ENCODE measurements at places on chromosomes 2 and 18.
A peak's percentile ranks its signal among the peaks of the same experiment; 100 is the strongest.

- no peak for DNase-seq
Observed at GRCh38 chr2:144554492-144555210, 34.7 kb upstream of the ZEB2 start.

DNA sequence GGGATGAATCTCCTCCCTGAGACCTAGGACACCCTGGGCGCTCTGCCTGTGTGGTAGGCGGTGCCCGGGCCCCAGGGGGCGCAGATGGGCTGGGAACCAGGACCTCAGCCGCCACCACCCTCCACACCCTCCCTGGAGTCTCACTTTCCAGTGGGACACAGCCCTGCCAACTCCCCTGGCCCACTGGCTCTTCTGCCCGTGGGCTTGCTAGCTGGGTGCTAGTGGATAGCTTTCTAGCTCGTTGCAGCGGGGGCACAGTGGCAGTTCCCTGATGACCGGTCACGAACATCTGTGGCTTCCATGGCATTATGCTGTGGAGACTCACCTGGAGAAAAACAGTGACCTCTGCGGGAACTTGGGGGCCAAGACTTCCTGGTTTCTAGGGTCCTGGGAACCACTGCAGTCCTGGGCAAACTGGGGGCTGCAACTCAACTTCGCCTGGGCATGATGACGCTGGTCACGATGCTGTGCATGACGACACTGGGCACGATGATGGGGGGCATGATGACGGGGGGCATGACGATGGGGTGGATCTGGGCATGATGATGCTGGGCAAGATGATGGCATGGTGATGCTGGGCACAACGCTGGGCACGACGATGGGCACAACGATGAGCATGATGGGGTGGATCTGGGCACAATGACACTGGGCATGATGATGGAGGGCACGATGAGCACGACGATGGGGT lies 31.0 kb upstream of the ALLC start:
- DNase-seq = no peak

GRCh38 chr2:42378415-42378814 lies 17.4 kb upstream of the COX7A2L start:
- no peak for DNase-seq

DNA sequence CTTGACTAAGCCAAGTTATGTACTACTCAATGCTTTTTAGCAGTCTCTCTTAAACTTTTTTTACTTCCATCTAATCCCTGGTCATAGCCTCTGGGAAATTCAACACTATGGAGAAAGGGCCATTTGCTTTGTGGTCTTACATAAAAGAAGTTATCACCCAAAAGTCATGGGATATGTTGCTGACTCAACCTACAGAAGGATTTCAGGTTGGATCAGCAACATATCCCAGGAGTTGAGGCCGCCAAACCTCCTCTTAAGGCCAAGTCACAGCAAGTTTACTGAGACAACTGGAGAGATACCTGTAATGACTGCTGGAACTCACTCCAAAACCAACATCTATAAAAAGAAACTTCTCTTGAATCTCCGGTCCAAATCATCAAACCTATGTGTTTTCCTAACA lies 141.1 kb downstream of the IRS1 start:
- DNase-seq = no peak

- no peak for DNase-seq
Observed at GRCh38 chr2:143529118-143529720, 400.0 kb downstream of the ARHGAP15 start.

- DNase-seq = no peak
Observed at GRCh38 chr2:11574176-11575046, 40.6 kb downstream of the GREB1 start.

DNA sequence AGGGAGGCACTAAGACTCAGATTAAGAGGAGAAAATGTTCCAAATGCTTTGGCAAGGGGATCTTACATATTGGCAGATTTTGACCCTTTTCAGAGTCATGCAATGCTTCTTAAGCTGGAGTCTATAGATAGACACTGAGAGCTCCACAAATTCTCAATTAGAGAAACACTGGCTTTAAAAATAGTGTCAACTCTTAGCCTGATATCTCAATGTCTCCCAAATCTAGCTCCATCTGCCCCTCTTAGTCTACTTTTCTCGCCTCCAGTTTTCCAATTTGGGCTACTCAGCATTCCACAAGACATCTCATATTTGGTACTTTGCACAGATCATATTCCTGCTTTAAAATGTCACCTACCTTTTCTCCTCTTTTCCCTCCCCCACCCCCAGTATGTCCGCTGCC lies 232.6 kb downstream of the LRRTM1 start:
- no peak for DNase-seq

- no peak for DNase-seq
Observed at GRCh38 chr2:53903011-53903410, 43.2 kb upstream of the GPR75 start.

GRCh38 chr18:75114231-75114764 lies 94.6 kb downstream of the PTGR3 start:
- DNase-seq = no peak

DNA sequence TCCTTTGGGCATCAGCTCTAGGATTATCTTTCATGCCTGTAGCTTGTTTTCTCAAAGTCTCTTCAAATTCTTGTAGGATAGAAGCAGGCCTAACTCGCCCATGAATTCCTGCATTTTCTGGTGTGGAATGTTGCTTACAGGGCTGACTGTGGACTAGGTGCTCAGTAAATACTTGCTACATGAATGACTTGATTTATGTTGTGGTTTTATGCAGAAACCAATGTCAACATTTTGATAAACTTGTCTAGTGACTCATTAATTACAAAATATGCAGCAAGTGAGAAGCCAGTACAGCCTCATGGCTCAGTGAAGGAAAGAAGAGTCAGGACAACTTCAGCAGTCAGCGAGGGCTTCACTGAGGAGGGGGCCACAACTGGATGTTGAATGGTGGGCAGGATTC lies 110.6 kb upstream of the SIX2 start:
- no peak for DNase-seq

DNA sequence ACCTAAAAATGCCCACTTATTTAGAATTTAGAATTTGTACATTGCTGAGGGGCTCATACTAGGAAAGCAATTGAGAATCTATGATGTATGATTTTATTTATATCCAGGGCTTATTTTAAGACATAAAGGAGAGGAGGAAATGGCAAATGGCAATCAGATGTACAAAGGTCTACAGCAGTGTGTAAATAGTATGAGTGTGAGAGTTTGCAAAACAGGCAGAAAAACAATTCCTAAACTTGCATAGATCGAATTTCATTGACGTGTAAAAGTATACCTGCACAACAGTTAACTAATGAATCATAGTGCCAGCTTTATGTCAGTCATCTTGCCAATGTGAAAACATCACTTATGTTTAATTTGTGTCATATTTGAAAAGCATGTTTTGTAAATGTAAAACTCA lies 718.7 kb upstream of the GCFC2 start:
- no peak for DNase-seq

- no peak for DNase-seq
Observed at GRCh38 chr2:48227617-48228344, 302.2 kb upstream of the STON1 start.

DNA sequence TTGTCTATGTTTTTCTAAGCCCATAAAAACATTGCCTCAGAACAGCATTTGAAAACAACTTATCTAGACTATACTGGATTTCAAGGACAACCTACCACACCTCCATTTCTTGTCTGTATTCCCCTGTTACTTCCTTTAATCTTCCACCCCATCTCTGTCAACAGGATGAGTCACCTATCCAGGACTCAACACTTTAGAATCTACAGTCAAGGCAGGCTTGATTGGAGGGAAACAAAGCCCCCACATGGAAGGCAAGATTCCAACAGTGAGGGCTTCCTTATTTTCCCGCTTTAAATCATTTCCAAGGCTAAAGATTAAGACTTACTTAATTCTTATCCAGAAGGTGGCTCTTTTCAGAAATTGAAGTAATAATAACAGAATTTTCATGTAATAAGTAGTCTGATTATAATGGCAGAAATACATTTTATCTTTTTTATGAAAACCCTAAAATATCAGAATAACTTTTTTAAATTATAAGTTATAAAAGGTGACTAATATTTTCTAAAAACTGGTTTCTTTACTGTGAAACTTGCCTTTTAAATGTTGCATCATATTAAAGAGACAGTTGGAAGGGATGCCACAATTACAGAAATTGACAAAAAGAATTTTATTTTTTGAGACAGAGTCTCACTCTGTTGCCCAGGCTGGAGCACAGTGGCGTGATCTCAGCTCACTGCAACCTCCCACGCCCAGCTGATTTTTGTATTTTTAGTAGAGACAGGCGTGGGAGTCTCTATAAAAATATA lies 138.7 kb upstream of the CCDC150 start:
- DNase-seq = no peak

DNA sequence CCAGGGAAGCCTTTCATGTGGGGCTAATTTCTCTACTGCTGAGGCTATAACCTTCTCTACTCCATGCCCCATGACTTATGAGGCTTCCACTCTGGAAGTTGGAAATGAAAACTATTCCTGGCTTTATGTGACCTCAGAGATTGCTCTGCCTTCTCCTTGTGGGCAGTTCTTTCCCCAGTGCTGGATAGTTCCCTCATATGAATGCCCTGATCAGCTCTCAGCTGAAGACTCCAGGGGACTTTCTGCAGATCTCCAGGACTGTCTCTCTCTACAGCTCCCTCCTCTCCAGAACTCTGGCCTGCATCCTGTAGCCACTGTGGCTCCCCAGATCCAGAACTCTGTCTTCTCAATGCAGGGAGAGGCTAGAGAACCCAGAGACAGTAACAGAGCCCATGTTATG lies 235.1 kb downstream of the SEPTIN10 start:
- no peak for DNase-seq

DNA sequence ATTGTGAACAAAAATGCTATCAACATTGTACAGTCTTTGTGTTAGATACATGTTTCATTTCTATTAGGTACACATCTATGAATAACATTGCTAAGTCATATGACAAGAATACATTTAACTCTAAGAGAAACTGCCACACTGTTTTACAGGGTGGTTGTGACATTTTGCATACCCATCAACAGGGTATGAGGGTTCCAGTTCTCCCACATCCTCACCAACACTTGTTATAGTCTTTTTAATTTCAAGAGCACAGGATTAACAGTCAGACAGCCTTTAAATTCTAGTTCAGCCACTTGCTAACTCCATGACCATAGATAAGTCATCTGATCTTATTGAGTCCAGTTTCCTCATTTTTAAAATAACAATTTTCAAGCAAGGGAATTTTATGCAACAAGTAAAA lies 92.5 kb upstream of the PPP1CB start:
- no peak for DNase-seq

GRCh38 chr2:181466661-181467576 lies 9.7 kb downstream of the ITGA4 start:
- peak; percentile 88 for DNase-seq

GRCh38 chr2:206915121-206915520 lies 24.2 kb upstream of the CPO start:
- DNase-seq = no peak

GRCh38 chr18:63070767-63071502 lies 248.6 kb downstream of the BCL2 start:
- no peak for DNase-seq

DNA sequence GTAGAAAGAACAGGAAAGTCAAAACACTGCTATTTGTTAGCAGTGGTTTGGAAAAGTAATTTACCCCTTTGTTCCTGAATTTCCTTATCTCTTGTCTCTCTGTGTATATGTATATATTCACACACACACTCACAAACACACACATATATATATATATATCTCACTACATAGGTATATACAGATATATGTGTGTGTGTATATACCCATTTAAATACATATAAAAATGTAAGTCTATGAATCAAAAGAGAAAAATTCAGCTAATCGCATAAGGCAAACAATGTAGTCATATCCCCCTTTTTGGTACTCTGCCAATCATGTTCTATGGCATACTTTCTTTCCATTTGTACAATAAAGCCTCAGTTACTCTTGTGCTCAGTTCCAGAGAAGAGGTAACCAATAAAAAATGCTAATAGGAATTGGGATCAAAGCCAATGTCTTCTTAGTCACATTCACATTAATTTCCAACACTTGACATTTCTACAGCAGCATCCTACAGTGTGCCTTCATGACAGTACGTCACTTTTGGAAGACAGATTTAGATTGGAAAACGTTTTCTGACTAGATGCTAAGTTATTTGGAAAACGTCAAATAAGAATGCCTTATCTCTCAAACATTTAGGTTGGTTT lies 94.6 kb downstream of the MC4R start:
- DNase-seq = no peak

- no peak for DNase-seq
Observed at GRCh38 chr2:12930391-12930790, 213.7 kb downstream of the TRIB2 start.

- no peak for DNase-seq
Observed at GRCh38 chr2:28896906-28897305, 2.4 kb downstream of the WDR43 start.

GRCh38 chr2:229520691-229521096 lies 193.7 kb downstream of the DNER start:
- DNase-seq = peak; percentile 86

- no peak for DNase-seq
Observed at GRCh38 chr2:234569776-234570430, 73.0 kb upstream of the ARL4C start.

GRCh38 chr2:200423541-200423940 lies 86.3 kb downstream of the KCTD18 start:
- no peak for DNase-seq

DNA sequence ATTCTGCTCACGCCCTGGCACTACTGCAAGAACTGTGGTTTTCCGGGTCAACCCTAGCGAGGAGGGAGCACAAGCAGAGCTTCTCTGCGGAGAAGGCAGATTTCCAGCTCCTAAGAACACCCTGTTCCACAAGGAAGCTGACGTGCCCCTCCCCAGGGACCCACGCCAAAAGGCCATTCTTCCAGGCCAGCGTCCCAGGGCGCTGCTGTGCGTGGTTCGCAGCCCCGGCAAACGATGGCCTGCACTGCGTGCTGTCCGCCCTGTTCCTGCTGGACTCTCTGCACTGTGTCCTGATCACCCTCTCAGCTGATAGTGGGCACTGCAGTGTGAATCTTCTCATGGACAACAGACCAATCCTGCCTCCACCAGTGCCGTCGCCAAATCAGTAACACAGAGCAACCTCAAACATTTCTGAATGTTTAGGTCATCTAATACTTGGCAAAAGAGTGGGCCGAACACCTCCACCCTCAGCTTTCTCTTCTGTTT lies 49.1 kb downstream of the ADI1 start:
- peak; percentile 65 for DNase-seq

GRCh38 chr2:10132043-10132575 lies 9.6 kb downstream of the RRM2 start:
- DNase-seq = no peak

DNA sequence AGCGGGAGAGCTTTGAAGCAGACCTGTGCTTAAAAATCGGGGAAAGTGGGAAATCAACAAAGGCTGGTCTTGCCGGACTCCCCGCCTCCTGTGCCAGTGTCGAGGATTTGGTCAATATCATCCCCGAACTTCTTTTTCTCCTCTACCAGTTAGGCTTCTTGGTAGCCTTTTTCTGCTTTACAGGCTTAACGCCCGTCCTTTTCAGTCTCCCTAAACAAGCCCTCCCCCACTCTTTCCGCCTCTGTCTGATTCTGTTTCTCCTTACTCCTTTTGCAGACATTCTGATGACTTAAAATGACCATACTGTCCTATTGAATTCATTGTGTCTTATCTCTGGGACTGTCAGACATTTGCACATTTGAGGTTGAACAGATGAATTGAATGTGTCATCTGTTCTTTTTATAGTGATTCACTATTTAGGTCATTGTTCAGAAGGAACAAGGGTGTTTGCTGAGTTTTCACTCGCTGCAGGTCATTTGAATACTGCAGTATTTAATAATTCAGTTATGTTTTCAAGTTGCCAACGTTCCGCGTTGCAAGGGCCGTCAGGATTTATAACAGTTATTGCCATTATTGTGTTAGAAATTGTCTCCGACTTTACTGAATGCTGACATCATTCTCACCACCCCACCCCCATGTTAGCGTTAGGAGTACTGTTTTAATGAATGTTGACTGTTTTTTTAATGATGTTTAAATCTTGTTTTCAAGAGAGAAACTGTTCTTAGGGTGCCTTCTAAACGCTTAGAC lies 1.1 kb downstream of the ITGAV start:
- no peak for DNase-seq
